ENCODE measurements at places on chromosomes 16 and 17. TPM values are rescaled to one million over a fixed set of nuclear protein-coding genes. Genes with fewer than 3 reads are reported as not detected.
A peak's percentile ranks its signal among the peaks of the same experiment; 100 is the strongest.

CD300C gene
- 0.69 TPM for total RNA-seq

DNA sequence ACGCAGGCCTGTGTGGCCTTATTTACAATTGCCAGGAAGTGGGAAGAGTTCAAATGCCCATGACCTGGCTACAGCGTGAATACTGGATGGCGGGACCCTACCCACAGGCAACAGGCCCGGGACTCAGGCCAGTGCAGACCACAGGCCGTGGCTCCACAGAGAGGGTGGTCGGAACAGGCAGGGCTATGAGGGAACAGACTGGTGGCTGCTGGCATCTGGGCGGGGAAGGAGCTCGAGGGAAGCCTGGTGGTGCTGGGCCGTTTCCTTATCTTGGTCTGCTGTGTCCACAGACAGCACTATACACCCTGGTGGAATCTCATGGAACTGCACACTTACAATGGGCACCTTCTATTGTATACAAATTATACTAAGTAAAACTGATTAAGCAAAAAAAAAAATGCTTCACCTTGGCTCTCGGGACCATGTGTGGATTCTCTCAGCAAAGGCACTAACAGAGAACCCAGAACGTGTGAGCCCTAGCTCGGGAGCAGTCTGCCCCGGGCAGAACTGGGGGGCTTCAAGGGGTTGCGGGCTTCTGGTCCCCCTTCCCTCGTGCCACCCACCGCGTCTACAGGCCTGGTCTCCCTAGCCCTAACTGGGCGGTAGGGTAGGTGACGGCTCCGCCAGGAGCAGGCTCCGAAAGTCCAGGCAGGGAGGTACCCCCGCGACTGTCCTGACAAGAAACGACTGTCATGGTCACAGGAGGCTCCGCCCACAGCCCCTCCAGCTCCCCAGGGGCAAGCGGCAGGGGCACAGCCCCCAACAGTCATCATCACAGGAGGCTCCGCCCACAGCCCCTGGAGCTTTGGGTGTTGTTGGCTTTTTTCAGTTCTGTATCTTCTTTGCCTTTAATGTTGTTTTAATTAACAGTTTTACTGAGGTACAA lies 21.8 kb downstream of the CEP131 start:
- no peak for DNase-seq

DNA sequence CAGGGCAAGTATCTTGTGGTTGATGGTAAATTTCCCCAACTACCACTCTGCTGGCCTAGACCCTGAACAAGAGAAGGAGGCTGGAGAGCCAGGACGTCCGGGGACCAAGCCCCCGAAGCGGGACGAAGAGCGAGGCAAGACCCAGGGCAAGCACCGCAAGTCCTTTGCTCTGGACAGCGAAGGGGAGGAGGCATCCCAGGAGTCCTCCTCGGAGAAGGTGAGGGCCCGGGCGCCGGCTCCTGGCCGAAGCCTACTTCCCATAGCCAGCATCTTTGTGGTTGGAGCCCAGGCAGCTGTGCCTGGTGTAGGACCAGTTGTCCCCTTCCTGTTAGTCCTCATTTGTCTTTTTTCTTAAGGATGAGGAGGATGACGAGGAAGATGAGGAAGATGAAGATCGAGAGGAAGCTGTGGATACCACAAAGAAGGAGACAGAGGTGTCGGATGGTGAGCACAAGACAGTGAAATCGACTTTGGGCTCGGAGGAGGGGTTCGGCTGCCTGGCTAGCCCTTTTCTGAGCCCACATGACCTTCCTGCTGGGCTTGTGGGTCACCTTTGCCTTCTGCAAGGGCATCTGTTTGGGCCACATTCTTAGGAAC lies 11.8 kb downstream of the SETD1A start:
- DNase-seq: no peak

- peak; percentile 87 for DNase-seq
These were observed at the start of gene UNKL for GRCh38 chr16:1414532-1415260. UNKL (minus strand) TSS chr16:1414704; CDS start chr16:1414691, 13 bp downstream.

RUSF1 gene
- 53.1 TPM for total RNA-seq

DNA sequence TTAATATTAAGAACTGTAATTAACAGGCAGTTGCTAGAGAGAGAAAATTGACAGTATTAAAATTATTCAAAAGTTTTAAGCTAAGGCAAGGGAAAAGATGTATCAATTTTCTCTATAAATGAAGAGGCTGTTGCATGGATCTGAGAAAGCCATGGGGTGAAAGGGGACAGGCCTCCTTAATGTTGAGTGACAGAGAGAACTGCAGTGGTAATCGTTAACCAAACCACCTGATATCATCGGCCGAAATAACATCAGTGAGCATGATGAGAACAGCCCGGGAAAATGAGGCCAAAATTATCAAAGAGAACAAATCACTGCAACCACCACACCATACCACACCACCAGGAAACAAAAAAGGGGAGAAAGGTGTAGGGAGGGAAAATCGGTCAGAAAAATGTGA lies 3.6 kb downstream of the ZNF423 start:
- DNase-seq: no peak

KRT32 gene
- total RNA-seq: not detected

TM4SF5 gene
- not detected for total RNA-seq

GRCh38 chr17:67280279-67280678 lies 35.3 kb upstream of the HELZ start:
- DNase-seq: no peak

TIGD7 gene
- 20.3 TPM for total RNA-seq

- DNase-seq: no peak
These were observed 20.0 kb downstream of the ABCA10 start for GRCh38 chr17:69208640-69209039.

HOXB4 gene
- total RNA-seq: 6.0 TPM

RDM1 gene
- 1.4 TPM for total RNA-seq

MYL11 gene
- total RNA-seq: 3.0 TPM

RNU2-1 gene
- not detected for total RNA-seq

DNA sequence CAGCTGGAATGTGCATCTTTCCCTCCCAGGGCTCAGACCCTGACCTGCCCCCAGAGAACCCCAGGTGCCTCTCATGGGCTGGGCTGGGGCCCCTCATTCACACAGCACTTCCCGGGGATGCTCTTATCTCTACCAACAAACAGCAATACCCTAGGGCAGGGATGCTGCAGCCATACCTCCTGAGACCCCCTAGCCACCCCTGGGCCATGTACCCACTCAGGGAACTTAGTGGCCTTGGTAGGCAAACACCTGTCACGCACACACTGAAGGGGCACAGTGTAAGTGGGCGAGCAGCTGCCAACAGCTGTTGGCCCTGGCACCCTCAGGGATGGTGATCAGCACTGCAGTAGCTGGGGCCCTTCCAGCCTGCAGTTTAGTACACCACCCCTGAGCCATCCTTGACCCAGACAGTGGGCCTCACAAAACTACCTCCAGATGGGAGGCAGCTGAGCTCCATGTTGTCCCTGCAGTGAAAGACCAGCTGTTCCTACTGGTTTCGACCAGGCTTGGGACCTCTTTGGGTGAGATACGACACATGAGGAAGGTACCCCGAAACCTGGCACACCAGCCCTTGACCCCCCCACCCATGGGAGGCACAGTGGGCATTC lies 1723.6 kb downstream of the TP53TG3F start:
- no peak for DNase-seq

GRCh38 chr17:27367121-27367981 lies 73.4 kb downstream of the WSB1 start:
- no peak for DNase-seq

- no peak for DNase-seq
These were observed 4.6 kb upstream of the STAT3 start for GRCh38 chr17:42392692-42393415.

PDILT gene
- not detected for total RNA-seq

DNA sequence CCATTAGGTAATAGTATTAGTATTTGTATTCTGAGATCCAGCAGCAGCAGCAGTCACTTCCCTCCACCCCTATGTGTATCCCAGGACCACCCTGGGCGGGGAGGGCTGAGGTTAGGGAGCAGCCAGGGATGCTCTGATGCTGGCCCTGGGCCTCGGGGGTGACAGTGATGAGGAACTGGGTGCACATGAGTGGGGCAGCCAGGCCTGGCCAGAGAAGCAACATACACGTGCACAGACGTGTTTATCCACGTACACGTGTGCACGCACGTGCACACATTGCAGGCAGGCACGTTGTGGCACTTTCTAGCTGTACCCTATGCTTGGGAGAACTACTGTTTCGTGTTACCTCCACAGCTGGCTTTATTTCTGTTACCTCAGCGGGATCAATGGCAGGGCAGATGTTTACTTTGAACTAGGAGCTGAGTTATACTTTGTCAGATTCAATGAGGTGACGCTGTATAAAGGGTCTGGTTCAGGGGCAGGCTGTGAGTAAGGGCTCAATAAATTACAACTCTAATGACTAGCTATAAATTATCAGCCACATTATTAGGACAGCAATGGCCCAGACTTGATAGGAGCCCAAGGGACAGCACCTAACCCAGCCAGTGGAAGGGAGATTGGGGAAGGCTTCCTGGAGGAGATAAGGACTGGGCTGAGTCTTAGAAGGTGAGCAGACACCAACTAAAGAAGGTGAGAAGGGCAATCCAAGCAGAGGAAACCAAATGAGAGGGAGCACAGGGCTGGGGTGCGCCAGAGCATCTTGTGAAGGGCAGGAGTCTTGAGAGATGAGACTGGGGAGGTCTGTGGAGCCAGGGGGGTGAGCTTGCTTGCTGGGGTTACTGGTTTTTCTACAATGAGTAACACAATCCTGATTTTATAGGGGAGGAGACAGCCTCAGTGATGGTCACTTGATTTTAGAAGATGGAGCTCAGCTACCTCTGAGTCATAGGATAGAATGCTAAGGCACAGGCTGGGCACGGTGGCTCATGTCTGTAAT lies 22.4 kb upstream of the CA4 start:
- DNase-seq: no peak

GRCh38 chr17:38702916-38703741 lies 1.9 kb upstream of the MLLT6 start:
- DNase-seq: no peak

GRCh38 chr16:72256398-72257066 lies 84.6 kb upstream of the PMFBP1 start:
- peak; percentile 21 for DNase-seq

DNA sequence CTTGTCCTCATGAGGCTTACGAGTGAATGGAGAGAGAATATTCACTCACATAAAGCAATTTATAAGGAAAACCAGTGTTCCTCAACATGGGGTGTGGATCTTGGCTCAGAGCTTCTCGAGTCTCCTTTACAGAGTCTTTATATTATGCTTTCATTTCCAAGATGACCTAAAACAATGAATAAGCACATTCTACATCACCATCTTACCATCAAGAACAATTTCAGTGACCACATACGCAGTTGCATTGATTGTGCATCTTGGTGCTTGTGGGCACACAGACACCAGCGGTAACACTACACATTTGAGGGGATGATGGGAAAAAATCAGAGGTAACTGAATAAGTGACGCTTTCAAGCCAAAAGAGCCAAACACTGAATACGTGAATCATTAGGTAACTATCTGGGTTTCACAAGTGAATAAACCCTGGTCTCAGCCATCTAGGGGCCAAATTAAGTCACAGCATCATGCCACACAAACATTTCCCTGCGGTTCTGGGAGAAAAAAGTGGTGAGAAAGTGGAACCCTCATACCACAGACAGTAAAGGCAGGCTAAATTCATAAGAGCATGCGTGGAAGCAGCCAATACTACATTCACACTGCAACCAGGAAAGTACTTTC lies 9.4 kb downstream of the CWC25 start:
- no peak for DNase-seq

- no peak for DNase-seq
These were observed 4.3 kb upstream of the XYLT1 start for GRCh38 chr16:17475104-17475503.

- DNase-seq: no peak
These were observed 16.5 kb upstream of the ST6GALNAC1 start for GRCh38 chr17:76659928-76660655.

All from spinal cord (tissue), 10 donors.